ENCODE measurements at places on chromosomes 3 and 15. TPM values are rescaled to one million over a fixed set of nuclear protein-coding genes. Genes with fewer than 3 reads are reported as not detected.

Gene IMPG2
- total RNA-seq, result 0.99 TPM

Gene STAC
- 7.4 TPM for total RNA-seq

Gene ASB14
- total RNA-seq, result not detected

Gene SLC9C1
- total RNA-seq, result not detected

Gene MESP2
- total RNA-seq, result 0.15 TPM

Gene P2RY13
- total RNA-seq, result not detected

Gene ABI3BP
- total RNA-seq, result 7.3 TPM

Gene ANKUB1
- total RNA-seq, result not detected

Gene BFSP2
- total RNA-seq, result not detected

Gene ARF4
- 230 TPM for total RNA-seq

Gene IL16
- 1.4 TPM for total RNA-seq

Gene CCNDBP1
- total RNA-seq, result 48.3 TPM

Gene GPR87
- total RNA-seq, result 0.53 TPM

Gene VWA5B2
- total RNA-seq, result 0.19 TPM

Gene NRROS
- 16.4 TPM for total RNA-seq

Gene IP6K1
- total RNA-seq, result 59.3 TPM

Gene APOD
- total RNA-seq, result 8.6 TPM

Gene P2RY1
- total RNA-seq, result 1.3 TPM

Gene SOX14
- total RNA-seq, result not detected

Gene ARID3B
- total RNA-seq, result 7.6 TPM

Gene RTP4
- 0.78 TPM for total RNA-seq

Gene PAQR9
- total RNA-seq, result not detected

Gene WDR53
- 4.5 TPM for total RNA-seq

Gene SLC51B
- total RNA-seq, result not detected

Gene ACVR2B
- total RNA-seq, result 3.7 TPM

Gene CCDC9B
- total RNA-seq, result 11.8 TPM

Gene MITF
- total RNA-seq, result 6.1 TPM

Gene SIN3A
- total RNA-seq, result 25.1 TPM

All from glomerular endothelial cell (primary cell).